Testis (tissue), 5 donors: ENCODE measurements at places on chromosomes 6 and 20. TPM values are rescaled to one million over a fixed set of nuclear protein-coding genes. Genes with fewer than 3 reads are reported as not detected.

B4GALT5 gene
- 63.4 TPM for total RNA-seq

SLC22A2 gene
- 0.24 TPM for total RNA-seq

ADGRF5 gene
- 8.8 TPM for total RNA-seq

TBC1D32 gene
- total RNA-seq: 22.1 TPM

ZSCAN16 gene
- total RNA-seq: 3.5 TPM

LGSN gene
- 1.8 TPM for total RNA-seq

GPR6 gene
- not detected for total RNA-seq

MEP1A gene
- 0.63 TPM for total RNA-seq

DNA sequence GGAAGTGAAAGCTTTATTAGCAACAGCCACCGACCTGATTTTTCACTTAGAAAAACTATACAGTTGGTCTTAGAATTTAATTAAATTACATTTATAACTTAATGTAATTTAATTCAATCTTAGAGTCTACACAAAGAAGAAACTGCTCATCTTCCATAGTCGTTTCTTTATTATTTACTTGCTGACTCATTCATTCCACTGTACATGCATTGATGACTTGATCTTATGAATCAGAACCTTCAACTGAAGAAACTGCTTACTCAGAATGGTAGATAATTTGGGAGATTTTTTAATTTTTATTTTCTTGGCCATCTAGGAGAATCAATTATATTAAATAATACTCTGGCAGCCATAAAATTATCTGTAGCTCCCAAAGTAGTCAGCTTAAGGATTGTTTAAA is 1021.6 kb upstream of the FLRT3 start:
- DNase-seq: no peak
- no peak overlapping the region for H3K27ac ChIP-seq
- no peaks in the 10 kb centered on the region for H3K4me1 ChIP-seq
- H3K4me3 ChIP-seq: no peak overlapping the region
- no peaks in the 10 kb centered on the region for H3K36me3 ChIP-seq
- no peaks in the 10 kb centered on the region for H3K27me3 ChIP-seq

DNA sequence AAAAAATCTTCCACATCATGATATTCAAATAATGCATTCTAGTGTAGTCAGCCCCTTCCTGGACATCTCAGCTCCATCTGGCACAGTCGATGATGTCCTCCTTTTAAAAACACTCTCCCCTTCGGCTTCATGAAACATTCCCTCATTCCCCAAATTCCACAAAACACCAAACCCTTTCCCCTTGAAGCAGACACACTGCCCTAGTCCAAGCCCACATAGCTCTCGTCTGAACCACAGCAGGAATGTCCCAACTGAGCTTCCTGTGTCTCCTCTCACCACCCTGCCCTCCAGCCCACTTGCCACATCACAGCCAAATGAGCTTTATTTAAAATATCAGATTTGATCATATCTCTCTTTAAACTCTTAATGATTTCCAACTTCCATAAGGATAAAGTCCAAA is 106.4 kb upstream of the CARMIL1 start:
- H3K27ac ChIP-seq: no peak overlapping the region
- H3K4me3 ChIP-seq: no peak overlapping the region
- H3K36me3 ChIP-seq: no peaks in the 10 kb centered on the region
- no peak for DNase-seq
- H3K4me1 ChIP-seq: no peaks in the 10 kb centered on the region
